ENCODE measurements at places on chromosomes 1 and 21.

DNA sequence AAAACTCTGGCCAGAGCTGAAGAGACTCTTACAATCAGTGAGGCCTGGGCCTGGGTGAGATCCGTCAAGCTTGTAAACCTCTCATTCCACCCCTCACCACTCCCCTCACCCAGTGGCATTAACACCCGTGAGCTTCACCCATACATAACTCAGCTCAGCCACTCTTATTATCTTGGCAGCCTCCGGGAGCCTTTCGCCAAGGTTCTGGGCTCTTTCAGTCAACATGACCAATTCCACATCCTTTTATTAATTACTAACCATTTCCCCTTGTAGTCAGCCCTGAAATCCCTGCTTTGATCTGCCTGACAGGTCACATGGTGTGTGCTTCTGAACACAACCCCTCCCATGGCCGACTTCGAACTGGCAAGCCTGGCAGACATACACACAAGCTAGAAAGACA, 134.8 kb downstream of the SETD4 start:
- DNase-seq, result peak; percentile 29

- no peak for DNase-seq
These were observed 198.1 kb upstream of the KIAA0040 start for GRCh38 chr1:175390522-175391254.

- DNase-seq, result peak; percentile 66
These were observed 220.5 kb upstream of the B3GALT2 start for GRCh38 chr1:193406901-193407300.

DNA sequence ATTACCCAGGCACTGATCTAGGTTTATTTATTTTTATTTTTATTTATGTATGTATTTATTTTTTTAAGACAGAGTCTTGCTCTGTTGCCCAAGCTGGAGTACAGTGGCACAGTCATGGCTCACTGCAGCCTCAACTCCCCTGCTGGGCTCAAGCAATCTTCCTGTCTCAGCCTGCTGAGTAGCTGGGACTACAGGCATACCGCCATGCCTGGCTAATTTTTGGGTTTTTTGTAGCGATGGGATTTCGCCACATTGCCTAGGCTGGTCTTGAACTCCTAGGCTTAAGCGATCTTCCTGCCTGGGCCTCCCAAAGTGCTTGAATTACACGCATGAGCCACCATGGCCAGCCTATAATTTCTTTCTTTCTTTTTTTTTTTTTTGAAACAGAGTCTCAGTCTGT, 9.4 kb downstream of the PHACTR4 start:
- no peak for DNase-seq

DNA sequence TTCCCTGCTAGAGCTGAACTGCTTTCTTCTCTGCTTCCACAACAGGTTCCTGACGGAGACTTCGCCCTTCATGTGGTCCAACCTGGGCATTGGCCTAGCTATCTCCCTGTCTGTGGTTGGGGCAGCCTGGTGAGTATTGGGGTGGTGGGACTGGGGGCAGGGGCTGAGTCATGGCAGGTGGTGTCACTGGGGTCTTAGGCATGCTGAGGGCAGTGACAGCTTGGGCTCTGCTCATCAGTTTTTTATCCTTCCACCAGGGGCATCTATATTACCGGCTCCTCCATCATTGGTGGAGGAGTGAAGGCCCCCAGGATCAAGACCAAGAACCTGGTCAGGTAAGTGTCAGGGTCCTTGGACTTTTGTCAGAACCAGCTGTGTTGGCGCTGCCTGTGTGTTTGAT, 1.3 kb downstream of the ATP6V0B start:
- DNase-seq, result no peak
